ENCODE measurements at places on chromosomes 12 and 14. TPM values are rescaled to one million over a fixed set of nuclear protein-coding genes. Genes with fewer than 3 reads are reported as not detected.

The HOXC9 gene
- total RNA-seq, result not detected

The ALDH1L2 gene
- total RNA-seq, result 7.2 TPM

The FBLN5 gene
- total RNA-seq, result 3.5 TPM

The CFAP251 gene
- 2.9 TPM for total RNA-seq

The CLEC2B gene
- total RNA-seq, result not detected

The WNT5B gene
- total RNA-seq, result 1.2 TPM

The NRXN3 gene
- 4.1 TPM for total RNA-seq

The SELPLG gene
- 0.13 TPM for total RNA-seq

The PHETA1 gene
- 13.7 TPM for total RNA-seq

The CCDC38 gene
- total RNA-seq, result not detected

The P2RX2 gene
- total RNA-seq, result 0.84 TPM

The SERPINA9 gene
- total RNA-seq, result not detected

- no peak for DNase-seq
- no peak overlapping the region for H3K27ac ChIP-seq
- H3K36me3 ChIP-seq, result no peaks in the 10 kb centered on the region
- H3K4me3 ChIP-seq, result no peak overlapping the region
- H3K4me1 ChIP-seq, result no peaks in the 10 kb centered on the region
These were observed 24.6 kb downstream of the DICER1 start for GRCh38 chr14:95132760-95133159.

DNA sequence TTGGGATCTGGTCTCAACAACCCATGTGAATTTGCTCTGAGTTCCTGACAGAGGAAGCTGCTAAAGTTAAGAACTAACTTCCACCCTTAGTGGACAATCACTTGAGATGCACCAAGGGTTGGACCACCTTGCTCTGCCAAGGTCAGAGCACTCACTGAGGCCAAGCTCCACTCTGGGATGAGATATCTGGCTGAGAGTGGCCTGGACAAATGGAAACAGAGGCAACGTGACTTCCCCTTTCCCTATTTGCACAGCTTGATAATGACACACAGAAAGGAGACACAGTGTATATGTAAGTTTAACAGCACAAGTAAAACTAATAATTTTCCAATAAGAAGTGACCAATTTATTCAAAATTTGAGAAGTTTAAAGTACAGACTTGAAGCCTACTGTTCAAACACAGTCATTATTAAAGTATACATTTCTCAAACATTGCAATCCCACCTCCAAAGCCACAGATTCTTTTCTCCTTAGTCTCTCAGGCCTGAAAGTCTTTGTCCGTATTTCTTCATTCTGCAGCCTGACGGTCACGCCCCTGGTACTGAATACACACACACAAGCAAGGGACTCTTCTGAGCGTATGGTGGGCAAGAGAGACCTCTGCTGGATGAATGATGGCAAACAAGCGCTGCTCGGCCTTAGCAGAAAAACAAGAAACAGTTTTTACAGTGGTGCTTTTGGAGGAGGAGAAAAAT, 28.6 kb downstream of the TMEM30B start:
- peaks cover 3% of the 10 kb centered on the region for H3K4me1 ChIP-seq
- H3K27me3 ChIP-seq, result no peaks in the 10 kb centered on the region
- H3K36me3 ChIP-seq, result no peaks in the 10 kb centered on the region

DNA sequence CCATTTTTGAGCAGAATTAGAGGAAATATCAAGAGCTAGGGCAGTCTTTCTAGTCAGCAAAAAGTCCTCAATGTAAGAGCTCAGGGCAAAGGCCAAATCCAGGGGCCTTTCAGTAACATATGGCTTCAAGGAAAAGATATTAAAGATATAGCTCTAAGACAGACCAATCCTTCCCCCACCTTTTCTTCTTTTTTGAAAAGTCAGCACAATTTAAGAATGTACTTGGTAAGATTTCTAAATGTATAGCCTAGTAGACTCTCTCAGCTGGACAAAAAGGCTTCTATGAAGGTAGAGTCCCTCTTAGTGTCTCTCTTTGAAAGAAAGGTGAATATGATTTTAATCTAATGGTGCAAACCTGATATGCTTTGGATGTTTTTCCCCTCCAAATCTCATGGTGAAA, 515.7 kb downstream of the VRK1 start:
- no peaks in the 10 kb centered on the region for H3K36me3 ChIP-seq
- DNase-seq, result no peak
- H3K27me3 ChIP-seq, result no peaks in the 10 kb centered on the region
- no peaks in the 10 kb centered on the region for H3K4me1 ChIP-seq
- H3K27ac ChIP-seq, result no peak overlapping the region

- no peaks in the 10 kb centered on the region for H3K4me1 ChIP-seq
- H3K4me3 ChIP-seq, result no peak overlapping the region
- no peaks in the 10 kb centered on the region for H3K36me3 ChIP-seq
- no peak for DNase-seq
These were observed 1381.7 kb upstream of the SEL1L start for GRCh38 chr14:82915381-82915780.

DNA sequence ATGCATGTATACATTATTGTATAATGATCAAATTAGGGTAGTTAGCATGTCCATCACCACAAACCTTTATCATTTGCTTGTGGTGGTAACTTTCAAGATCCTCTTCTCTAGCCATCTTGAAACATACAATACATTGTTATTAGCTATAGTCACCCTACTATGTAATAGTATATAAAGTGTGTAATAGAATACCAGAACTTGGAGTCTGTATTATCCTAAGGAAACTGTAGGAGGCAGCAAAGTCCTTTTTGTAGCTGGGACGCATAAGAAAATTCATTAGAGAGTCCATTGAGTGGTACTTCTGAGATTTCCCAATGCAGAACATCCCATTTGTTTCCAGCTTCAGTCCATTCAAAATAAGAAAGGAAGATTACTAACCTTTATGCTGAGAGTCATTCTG, 325.9 kb upstream of the LRFN5 start:
- H3K27ac ChIP-seq, result no peak overlapping the region
- no peak overlapping the region for H3K4me3 ChIP-seq
- H3K27me3 ChIP-seq, result no peaks in the 10 kb centered on the region
- DNase-seq, result no peak
- H3K36me3 ChIP-seq, result no peaks in the 10 kb centered on the region

GRCh38 chr14:64841121-64841651, 38.5 kb downstream of the SPTB start:
- peaks cover 8% of the 10 kb centered on the region for H3K4me1 ChIP-seq
- H3K4me3 ChIP-seq, result no peak overlapping the region
- H3K27me3 ChIP-seq, result no peaks in the 10 kb centered on the region
- H3K27ac ChIP-seq, result no peak overlapping the region
- H3K36me3 ChIP-seq, result no peaks in the 10 kb centered on the region

DNA sequence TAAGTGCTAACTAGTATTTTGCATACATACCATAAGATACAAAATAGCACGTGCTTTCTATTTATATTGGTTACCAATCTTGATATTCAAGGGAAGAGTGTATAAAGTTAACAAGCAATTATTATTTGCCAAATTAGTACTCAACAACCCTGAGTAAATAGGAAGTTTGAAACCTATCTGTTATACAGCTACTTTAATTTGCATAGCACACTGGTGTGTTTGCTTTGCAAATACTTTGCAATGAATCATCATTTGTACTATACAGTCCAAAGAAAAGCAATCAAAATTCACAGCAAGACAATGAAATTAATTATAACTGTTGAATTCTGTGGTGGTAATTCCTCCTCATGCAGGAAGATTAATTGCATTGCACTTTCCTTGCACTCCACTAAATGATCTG, 469.1 kb downstream of the PRKD1 start:
- no peak overlapping the region for H3K27ac ChIP-seq
- H3K27me3 ChIP-seq, result peaks cover 3% of the 10 kb centered on the region

DNA sequence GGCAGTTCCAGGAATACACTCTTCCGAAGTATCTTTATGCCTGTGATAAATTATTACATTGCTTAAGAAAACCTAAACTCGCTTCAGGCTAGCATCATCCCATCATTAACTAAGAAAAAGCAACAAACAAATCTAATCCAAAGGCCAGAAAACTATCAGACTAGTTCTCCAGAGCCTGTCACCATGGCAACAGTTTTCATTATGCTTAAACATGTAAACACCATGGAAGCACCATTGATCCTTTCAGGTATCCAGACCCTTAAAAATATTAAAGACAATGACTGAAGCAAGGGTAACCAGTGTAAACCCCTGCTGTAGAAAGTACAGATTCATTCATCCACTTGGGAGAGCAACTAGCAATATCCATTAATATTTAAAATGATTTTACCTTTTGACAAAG, 9.8 kb downstream of the DAD1 start:
- H3K4me1 ChIP-seq, result no peaks in the 10 kb centered on the region
- no peak overlapping the region for H3K4me3 ChIP-seq
- no peak overlapping the region for H3K27ac ChIP-seq
- no peaks in the 10 kb centered on the region for H3K27me3 ChIP-seq
- DNase-seq, result no peak
- peaks cover 8% of the 10 kb centered on the region for H3K36me3 ChIP-seq

DNA sequence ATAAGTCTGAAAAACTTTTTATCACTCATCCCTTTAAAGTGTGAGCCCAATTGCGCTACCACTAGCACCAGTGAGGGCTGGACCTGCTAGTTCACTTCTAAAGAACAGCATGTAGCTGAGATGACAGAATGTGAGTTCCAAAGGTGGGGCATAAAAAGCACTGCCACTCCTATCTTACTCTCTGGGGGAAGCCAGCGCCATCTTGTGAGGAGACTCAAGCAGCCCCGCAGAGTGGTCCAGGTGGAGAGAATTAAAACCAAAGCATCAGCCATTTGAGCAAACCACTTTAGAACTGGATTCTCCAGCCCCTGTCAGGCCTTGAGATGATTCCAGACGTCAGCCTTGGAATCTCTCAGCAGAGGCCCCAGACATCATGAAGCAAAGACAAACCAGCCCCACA, 39.9 kb downstream of the TMEM132D start:
- H3K4me3 ChIP-seq, result no peak overlapping the region
- no peaks in the 10 kb centered on the region for H3K36me3 ChIP-seq
- H3K4me1 ChIP-seq, result peaks cover 6% of the 10 kb centered on the region

GRCh38 chr12:11171969-11172675, 1.1 kb downstream of the SMIM10L1 start:
- H3K27ac ChIP-seq, result peak overlapping the region; percentile 93
- H3K4me1 ChIP-seq, result no peaks in the 10 kb centered on the region
- H3K4me3 ChIP-seq, result peak overlapping the region; percentile 81
- no peaks in the 10 kb centered on the region for H3K27me3 ChIP-seq

GRCh38 chr14:104062281-104062680, 23.2 kb upstream of the ASPG start:
- DNase-seq, result no peak
- no peak overlapping the region for H3K27ac ChIP-seq
- H3K27me3 ChIP-seq, result no peaks in the 10 kb centered on the region
- no peak overlapping the region for H3K4me3 ChIP-seq
- no peaks in the 10 kb centered on the region for H3K4me1 ChIP-seq

GRCh38 chr12:92458996-92459395, 243.8 kb upstream of the PLEKHG7 start:
- no peak overlapping the region for H3K4me3 ChIP-seq
- H3K27ac ChIP-seq, result no peak overlapping the region
- H3K27me3 ChIP-seq, result no peaks in the 10 kb centered on the region

DNA sequence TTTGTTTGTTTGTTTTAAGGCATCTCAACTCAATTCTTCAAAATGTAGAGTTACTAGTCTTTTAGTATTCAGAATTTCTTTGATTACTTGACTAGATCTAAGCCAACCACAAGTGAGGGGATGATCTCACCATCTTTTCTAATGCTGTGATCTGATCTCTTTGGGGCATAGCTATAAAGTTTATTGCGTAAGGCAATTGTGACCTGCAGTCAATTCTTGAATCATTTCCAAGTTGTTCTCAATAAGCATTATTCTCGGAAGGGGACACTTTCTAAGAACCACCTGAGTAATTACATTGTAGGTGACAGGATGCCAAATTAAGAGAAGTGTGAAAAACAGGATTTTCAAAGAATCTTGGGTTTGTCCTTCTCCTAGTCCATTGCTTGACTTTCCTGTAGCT, 13.1 kb downstream of the DACT1 start:
- no peak overlapping the region for H3K4me3 ChIP-seq
- no peaks in the 10 kb centered on the region for H3K36me3 ChIP-seq
- H3K27me3 ChIP-seq, result no peaks in the 10 kb centered on the region
- H3K27ac ChIP-seq, result no peak overlapping the region
- no peaks in the 10 kb centered on the region for H3K4me1 ChIP-seq

- no peak overlapping the region for H3K27ac ChIP-seq
- H3K4me3 ChIP-seq, result no peak overlapping the region
- H3K27me3 ChIP-seq, result no peaks in the 10 kb centered on the region
- H3K4me1 ChIP-seq, result no peaks in the 10 kb centered on the region
- DNase-seq, result no peak
These were observed 130.4 kb downstream of the PAWR start for GRCh38 chr12:79560225-79560889.

DNA sequence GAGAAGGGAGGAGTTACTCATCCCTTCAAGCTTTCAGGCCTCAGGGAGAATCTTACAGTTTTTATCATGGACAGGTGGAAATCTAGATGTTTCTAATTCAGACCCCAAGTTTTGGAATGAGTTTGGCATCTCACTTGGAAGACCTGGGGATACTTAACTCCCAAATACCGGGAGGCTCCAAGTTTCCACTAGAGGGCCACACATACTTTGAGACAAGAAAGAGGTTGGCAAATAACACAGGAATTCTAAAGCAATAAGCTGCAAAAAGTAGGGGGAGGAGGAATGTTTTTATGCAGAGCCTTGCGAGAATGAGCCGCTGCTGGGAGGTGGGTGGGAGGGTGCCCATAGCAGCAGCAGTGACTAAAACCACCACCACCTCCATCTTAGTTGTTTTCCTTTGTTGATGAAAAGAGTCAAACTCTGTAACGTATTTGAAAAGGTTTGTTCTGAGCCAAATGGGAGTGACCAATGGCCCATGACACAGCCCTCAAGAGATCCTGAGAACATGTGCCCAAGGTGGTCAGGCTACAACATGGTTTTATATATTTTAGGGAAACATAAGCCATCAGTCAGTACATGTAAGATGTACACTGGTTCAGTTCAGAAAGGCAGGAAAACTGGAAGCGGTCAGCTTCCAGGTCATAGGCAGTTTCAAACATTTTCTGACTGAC, 34.2 kb upstream of the RNASE1 start:
- H3K27ac ChIP-seq, result no peak overlapping the region
- H3K36me3 ChIP-seq, result no peaks in the 10 kb centered on the region
- no peaks in the 10 kb centered on the region for H3K27me3 ChIP-seq

DNA sequence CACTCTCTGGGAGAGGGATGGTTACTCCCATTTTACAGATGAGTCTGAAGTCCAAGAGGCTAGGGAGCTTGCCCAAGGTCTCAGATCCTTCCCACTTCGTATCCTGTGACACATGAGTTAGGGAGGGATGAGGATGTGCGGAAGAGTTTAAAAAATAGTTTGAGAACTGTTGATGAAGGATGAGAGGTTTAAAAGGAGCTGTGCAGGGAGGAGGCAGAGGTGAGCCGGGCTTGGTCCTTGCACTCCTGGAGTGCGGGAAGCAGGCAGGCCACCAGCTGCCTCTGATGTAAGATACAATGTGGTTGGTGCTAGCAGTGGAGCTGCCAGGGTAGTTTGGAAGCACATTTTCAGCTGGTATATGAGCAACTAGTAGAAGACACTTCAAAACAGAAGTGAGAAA, 46.5 kb downstream of the TSPAN9 start:
- no peak for DNase-seq
- no peaks in the 10 kb centered on the region for H3K4me1 ChIP-seq
- H3K36me3 ChIP-seq, result no peaks in the 10 kb centered on the region
- H3K27me3 ChIP-seq, result no peaks in the 10 kb centered on the region
- no peak overlapping the region for H3K4me3 ChIP-seq
- no peak overlapping the region for H3K27ac ChIP-seq

Data from H1 (cell line).